ENCODE measurements at places on chromosomes 13 and 19.

GRCh38 chr19:2732883-2733282 lies 6.9 kb downstream of the SLC39A3 start:
- DNase-seq = no peak

DNA sequence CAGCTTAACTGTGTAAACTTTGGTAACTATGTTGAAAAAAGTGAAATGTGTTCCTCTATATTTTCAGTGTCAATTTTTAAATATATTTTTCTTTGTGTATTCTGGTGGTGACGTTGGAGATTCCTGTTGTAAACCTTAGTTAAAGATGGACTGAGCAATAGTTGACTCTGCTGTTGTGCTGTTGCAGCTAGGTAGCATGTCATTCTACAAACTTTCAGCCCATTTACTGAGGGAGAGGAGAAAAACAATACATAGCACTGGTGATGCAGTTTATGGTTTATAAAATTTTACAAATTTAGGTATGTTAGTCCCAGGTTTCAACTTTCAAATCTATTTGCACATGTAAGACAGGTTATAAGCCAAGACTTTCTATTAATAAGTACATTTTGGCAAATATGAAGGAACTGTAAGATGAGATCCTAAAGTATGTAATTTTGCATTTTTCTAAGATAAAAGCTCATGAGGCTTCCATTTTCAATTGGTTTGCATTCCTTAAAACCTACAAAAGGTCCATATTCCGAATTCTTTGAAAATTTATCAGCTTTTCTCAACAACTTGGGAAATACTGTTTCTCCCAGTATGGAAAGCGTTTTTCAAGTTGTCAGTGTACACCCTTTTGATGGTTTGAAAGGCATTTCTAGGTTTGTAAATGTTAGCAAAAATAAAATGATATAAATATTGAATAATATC lies 1.5 kb downstream of the NDFIP2 start:
- DNase-seq = no peak

DNA sequence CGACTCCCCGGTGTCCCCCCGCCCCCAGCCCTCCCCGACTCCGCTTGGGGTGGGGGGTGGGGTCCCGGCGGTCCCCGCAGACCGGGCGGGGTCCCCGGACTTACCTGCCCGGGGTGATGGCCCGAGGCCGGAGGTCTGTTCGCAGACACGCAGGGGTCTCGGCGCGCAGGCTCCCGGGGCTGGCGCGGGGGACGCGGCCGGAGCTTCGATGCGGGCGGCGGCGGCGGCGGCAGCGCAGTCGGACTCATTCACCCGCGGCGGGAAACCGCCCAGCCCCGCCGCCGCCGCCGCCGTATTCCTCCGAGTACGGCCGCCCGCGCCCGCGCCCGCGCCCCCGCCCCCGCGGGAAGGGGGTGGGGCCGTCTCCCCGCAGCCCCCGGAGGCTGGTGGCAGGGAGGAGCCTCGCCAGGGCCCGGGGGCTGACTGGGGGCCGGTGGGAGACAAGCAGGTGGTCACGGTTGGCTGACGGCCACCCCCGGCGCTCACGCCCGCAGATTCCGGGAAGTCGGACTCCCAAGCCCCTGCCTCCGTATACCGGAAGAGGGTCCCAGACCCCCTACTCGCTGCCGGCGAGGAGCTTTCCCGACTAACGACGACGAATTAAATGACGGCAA lies at the start of gene C2CD4C:
TSS of gene C2CD4C (minus strand) at position 246 of the 614 bp plus-strand sequence. CDS start 786 bp downstream, outside the sequence.
- no peak for DNase-seq

DNA sequence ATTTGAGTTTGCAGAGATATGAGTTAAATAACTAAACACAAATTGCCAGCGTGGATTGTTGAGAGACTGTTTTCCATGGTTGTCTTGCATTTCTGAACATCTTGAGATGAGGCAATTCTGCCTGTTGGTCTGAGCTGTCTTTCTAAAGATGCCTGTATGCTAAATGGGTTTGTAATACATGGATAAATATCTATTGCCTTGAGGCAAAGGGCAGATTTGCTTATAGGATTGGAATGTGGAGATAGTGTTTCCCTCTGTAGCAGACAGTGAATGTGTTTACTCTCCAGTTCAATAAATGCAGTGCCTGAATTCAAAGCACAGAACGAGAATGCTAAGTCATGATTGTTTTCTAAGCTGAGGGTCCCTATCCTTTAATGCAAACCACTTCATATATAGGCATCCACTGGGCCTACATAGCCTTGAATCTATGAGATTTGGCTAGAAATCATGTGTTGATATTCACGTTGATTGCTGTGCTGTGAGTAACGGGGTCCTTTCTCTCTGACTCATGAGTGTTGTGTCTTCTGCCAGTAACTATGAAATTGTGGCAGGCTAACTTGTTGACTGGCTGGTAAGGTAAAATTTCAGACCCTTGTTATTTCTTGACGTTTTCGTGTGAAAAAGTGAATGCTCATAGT lies 2554.8 kb downstream of the PCDH9 start:
- DNase-seq = no peak

- no peak for DNase-seq
These were observed 63.4 kb upstream of the LRCH1 start for GRCh38 chr13:46489586-46490023.

- DNase-seq = no peak
These were observed 6.8 kb upstream of the UBE2L5 start for GRCh38 chr13:30415430-30416030.

- DNase-seq = no peak
These were observed 2.9 kb downstream of the RCN3 start for GRCh38 chr19:49530708-49531107.

DNA sequence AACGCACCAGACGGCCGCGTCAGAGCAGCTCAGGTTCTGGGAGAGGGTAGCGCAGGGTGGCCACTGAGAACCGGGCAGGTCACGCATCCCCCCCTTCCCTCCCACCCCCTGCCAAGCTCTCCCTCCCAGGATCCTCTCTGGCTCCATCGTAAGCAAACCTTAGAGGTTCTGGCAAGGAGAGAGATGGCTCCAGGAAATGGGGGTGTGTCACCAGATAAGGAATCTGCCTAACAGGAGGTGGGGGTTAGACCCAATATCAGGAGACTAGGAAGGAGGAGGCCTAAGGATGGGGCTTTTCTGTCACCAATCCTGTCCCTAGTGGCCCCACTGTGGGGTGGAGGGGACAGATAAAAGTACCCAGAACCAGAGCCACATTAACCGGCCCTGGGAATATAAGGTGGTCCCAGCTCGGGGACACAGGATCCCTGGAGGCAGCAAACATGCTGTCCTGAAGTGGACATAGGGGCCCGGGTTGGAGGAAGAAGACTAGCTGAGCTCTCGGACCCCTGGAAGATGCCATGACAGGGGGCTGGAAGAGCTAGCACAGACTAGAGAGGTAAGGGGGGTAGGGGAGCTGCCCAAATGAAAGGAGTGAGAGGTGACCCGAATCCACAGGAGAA lies 1.9 kb downstream of the PPP1R12C start:
- peak; percentile 23 for DNase-seq

- DNase-seq = peak; percentile 30
These were observed 13.6 kb upstream of the ZNF611 start for GRCh38 chr19:52748336-52748950.

DNA sequence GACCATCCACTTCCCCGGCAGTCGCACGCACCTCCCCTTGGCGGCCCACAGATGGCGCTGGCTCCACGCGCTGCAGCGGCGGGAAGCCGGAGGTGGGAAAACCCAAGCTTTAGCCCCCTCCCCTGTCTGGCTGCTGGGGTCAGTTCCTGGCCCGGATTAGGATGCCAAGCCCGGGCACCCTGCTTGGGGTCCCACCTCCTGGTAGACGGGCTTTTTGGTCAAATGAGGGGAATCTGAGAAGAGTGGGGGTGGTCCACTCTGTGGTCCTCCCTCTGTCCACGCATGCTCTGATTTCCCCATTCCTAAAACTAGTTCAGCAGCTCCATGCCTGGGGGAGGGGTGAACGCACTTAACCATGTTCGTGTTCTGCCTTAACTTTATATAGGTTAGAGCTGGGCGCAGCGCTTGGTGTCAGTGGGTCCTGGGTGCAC lies 8.1 kb upstream of the ADGRE2 start:
- DNase-seq = no peak

GRCh38 chr19:19134687-19135158 lies 3.6 kb downstream of the TMEM161A start:
- DNase-seq = peak; percentile 17

DNA sequence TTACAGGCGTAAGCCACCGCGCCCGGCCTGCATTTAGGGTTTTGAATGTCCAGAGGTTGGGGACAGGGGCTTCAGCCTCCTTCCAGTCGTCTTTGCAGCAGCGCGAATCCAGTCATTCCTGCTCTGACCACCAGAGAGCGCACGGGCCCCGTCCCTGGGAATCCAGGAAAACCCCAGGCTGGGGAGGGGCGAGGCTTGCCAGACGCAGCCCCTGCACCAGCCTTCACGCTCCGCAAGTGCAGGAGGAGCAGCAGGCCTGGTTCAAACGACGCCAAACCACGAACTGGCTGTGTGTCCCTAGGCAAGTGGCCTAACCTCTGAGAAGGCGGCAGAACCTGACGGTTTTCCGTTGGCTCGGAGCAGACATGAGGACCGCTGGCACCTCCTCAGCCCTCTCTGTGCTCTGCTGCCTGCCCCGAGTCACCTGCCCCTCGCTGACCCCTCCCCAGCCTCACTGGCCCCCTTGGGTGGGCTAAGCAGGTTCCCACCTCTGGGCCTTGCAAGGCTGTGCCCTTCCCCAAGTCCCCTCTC lies 2.0 kb upstream of the RNF126 start:
- DNase-seq = peak; percentile 76

DNA sequence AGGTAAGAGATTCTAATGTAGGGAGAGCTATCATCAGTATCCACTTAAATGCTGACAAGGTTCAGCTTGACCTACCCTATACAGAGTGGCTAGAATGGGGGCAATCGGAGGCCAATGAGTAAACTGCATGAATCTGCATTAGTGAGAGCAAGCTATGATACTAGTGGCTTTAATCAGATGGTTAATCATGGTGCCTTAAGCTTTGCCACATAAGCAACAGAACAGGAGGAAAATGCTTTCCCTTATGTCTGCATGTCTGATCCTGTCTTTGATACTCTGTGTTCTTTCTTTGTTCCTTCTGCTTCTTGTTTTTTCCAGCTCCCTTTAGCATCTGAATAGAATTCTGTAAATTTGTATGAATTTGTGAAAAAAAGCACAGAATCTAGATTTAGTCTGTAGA lies 91.1 kb downstream of the WDFY2 start:
- DNase-seq = no peak

DNA sequence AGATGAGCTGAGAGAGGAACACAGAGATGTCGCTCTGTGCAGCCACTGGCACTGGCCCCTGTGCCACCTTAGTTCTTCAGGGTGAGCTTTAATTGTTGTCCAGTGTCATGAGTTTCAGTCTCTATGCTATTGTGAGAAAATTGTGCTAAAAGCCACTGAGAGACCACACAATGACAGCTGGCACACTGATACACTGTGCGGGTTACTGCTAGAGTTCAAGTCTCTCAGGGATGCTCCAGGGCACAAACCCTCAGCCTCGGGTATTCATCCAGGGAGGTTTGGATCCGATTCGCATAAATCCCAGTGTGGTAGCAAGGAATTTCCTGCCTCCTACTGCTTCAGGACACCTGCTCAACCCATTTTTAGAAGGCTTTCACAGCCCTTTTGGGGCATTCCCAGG lies 68.1 kb upstream of the EDNRB start:
- DNase-seq = no peak

- no peak for DNase-seq
These were observed 2.2 kb downstream of the HIF3A start for GRCh38 chr19:46299004-46299509.

DNA sequence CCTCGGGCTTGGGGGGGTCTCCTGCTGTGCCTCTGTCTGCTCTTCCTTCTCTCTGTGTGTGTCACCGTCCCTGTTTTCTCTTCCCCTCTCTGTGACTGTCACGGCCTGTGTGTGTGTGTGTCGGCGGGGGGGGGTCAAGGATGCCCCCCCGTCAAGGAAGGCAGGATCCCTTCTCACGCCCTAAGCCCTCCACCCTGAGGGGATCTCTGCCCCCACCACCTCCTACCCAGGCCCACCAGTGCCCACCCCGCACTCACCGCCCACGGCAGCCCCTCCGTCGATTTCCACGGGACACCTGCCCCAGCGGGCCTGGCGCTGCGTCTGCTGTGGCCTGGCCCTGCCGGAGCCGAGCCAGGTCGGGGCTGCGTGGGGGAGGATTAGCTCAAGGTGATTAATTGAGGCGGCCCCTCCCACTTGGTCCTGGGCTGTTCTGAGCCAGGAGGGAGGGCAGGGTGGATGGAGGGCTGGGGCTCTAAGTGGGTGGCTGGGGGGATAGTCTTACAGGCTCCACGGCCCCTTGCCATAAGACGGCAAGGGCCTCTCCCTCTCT lies at the start of gene RAX2:
TSS of gene RAX2 (minus strand) at position 323 of the 550 bp plus-strand sequence. CDS start 486 bp downstream, outside the sequence.
- DNase-seq = no peak

GRCh38 chr19:55161571-55162322 lies 4.2 kb upstream of the TNNI3 start:
- no peak for DNase-seq

Data from central memory CD4-positive, alpha-beta T cell (primary cell).